ENCODE measurements at places on chromosomes 16 and 17.
A peak's percentile ranks its signal among the peaks of the same experiment; 100 is the strongest.

DNA sequence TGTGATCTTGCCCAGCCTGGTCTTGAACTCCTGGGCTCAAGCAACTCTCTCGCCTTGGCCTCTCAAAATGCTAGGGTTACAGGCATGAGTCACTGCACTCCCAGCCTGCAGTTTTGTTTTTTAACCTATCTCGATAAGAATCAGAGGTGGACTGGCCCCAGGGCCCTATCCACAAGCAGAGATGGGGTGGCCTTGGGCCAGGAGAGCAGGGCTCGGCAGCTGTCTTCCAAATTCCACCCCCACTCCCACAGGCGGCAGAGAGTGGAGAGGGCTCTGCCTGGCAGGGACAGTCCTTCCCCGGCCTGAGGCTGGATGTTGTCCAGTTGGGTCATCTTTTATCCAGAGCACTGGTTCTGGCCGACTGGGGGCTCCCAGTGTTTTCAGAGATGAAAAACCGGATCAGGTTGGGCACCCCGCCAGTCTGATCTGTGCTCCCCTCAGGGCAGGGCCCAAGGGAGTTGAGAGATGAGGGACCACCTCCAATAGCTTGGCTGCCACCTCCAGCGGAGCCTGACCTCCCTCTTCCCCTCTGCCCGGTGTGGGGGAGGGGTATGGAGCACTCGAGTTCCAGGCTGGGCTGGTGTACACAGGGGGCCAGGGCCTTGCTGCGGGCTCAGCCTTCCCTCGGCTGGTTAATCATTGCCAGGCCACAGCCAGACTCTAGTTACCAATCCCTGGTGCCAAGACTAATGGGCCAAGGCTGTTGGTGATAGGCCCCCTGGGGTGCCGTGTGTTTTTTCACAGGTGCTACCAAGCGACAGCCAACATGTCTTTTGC is 30.3 kb upstream of the MYO15B start:
- no peak for DNase-seq

DNA sequence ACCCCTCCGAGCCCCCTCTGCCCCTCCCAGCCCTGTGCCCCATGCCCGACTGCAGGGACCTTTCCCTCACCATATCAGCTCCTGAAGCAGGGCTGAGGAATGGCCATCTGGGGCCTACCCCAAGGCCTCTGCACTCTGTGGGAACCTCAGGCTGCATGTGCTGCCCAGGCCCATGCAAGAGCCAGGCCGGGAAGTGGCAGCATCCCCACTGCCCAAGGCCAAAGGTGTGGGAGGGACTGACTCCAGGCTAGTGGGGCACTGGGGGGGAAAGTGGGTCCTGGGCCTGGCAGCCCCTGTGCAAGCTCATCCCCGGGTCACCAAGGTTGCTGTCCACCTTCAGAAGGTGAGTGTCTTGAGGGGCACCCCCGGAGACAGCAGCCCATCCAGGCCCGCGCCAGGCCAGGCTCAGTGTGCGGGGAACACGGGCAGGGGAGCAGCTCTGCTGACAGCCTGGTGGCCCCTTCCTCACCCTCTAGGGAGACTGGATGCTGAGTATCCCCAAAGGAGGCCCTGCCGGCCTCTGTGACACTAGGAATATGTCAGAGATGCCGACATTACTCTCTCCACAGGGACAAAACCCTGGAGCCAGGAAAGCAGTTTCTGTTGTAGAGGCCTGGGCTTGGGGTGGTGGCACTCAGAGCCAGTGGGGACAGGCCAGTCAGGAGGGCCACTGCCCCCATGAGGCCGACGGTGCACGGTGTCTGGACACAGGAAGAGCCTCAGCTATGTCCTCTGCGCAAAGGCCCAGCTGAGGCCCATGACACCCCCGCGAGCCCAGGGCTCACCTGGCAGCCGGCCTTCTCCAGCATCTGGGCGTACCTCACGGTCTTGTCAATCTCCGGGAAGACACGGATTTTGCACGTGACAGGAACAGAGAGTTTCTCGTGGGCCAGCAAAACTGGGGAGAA is 3.3 kb downstream of the DUS1L start:
- DNase-seq = no peak

DNA sequence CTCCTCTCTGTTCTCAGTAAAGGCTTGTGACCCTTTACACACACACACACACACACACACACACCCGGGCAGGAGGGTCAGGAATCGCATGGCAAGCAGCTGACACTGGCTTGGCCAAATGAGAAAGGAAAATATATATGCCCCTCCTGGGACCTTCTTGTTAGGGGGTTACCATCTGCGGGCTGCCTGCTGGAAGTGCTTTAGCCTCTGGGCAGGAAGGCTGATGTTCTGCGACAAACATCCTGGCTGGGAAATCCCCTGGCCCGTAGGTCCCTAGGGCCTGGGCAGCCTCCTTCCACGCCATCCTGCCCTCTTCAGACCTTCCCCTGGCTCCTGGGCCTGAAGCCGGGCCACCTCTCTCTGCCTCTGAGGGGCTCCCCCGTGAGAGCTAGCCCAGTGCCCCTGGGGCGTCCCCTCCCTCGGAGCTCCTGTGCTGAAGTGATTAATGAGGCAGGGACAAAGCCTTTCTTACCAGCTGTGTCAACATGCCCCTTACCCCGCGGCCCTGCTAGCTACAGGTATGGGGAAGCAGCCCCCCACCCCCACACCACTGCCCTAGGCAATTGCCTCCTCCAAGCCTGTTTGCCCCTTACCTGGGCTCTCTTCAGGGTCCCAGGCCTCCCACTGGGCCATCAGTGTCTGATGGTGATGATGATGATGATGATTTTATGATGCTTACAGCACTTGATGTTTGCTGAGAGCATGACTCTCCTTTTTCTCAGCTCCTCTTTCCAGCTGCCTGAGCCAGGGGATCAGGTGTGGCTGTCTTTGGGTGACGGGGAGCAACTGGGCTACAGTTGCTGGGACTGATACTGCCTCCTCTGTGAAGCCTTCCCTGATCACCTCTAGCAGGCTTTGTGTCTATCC is 32.8 kb upstream of the ETV4 start:
- peak; percentile 64 for DNase-seq

DNA sequence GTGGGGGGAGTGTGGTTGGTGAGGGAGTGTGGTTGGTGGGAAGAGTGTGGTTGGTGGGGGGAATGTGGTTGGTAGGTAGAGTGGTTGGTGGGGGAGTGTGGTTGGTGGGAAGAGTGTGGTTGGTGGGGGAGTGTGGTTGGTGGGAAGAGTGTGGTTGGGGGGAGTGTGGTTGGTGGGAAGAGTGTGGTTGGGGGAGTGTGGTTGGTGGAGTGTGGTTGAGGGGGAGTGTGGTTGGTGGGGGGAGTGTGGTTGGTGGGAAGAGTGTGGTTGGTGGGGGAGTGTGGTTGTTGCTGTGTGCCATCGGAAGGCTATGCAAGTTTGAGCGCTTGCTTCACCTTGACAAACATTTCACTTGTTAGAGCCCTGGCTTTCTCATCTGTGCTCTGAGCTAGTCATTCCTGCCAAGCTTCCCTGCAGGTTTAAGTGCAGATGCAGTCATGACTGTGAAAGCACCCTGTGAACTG is 20.1 kb downstream of the MINK1 start:
- no peak for DNase-seq

DNA sequence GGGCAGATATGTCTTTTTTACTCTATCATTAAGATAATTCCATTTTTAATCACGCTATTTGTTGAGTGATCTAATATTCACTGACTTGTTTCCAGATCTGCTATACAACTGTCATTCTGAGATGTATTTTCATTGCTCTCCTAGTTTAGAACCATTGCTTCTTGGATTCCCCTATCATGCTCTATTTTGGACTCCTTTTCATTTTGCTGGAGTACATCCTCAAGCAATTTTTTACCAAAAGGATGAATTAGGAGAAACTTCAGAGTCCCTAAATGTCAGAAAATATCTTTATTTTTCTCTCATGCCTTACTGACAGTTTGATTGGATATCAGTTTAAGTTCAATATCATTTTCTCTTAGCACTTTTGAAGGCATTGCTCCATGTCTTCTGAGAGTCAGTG is 9.8 kb downstream of the MT4 start:
- no peak for DNase-seq

- no peak for DNase-seq
Measured at GRCh38 chr16:46613352-46613751, 7.8 kb downstream of the SHCBP1 start.

DNA sequence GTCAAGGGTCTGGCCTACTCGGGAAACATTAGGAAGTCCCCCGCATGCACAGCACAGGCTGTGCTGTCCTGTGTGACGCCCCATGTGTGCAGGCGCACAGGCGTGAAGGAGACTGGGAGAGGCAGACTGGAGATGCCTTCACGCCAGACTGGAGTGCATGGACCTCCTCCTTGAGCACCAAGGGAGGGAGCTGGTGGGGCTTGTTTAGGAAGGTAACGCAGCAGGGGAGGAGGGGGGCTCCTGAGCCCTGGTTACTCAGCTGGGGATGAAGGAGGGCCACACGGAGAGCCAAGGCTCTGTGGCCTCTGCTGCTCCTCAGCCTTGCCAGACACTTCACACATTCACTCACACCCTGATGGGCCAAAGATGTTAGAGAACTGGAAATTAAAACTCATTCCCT is 7.7 kb downstream of the HSDL1 start:
- DNase-seq = no peak

All from GM10248 (cell line).